ENCODE measurements at places on chromosomes 12 and 14.

DNA sequence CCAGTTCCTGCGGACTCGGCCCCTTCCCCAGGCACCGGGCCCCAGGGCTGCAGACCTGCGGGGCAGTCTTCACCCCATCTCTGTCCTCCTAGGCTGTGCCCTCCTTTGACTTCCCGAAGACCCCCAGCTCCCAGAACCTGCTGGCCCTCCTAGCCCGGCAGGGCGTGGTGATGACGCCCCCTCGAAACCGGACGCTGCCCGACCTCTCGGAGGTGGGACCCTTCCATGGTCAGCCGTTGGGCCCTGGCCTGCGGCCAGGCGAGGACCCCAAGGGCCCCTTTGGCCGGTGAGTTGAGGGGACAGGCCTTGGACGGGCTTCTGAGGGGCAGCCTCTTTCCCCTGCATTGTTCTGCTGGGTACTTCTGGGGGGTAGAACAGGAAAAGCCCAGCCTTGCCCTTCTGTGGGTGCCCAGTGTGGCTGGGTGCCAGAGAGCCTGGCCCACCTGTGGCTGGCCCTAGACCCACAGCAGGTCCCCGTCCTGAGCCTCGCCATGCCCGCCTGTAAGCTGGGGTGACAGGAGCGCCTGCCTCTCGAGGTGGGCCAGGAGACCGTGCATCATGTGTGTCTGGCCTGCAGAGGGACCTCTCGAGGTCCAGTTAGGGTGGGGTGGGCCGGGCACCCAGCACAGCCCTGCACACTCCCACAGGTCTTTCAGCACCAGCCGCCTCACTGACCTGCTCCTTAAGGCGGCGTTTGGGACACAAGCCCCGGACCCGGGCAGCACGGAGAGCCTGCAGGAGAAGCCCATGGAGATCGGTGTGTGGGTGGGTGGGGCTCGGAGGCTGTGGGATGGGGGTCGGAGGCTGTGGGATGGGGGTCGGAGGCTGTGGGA, 12.6 kb upstream of the PUS1 start:
- DNase-seq: no peak

- DNase-seq: no peak
Observed at GRCh38 chr14:75999511-76000190, 14.1 kb downstream of the IFT43 start.

DNA sequence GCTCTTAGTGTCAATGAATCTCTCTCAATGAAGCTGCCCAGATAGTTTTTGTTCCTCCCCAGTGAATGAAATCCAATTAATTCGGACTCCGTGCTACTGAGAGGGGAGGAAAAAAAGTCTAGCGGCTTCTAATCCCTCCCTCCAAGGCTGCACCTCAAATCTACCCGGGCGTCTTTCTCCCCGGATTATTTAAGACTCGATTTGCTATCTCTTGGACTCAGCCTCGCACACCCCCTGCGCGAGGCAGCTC, 134 bp downstream of the DUSP6 start:
- no peak for DNase-seq

DNA sequence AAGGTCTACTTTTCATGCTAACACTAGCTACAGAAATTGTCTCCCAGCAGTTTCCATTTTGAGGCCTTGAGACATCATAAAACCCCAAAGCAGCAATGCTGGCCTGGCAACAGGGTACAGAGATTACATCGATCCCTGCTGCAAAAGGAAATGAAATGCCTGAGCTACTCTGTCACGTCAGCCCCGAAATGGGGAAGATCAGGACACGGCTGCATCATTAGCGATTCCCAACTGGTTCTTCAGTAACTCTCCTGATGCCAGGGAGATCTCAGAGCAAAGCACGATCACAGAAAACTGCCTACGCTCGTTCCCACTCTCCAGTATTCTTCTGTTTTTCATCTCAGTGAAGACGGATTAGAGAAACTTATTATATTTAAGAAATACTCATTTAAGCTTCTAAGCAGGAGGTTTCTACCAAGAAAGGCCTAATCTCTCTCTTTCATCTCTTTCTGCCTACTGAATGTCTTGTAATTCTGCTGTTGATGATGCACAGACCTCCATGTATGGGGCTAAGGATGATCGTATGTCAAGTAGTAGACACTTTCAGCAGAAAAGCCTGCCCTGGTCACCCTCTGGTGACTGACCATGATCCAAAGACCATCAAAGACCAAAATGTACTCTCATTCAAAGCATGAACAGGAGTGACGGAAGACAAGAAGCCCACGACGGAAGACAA, 168.5 kb downstream of the RIMBP2 start:
- DNase-seq: no peak

DNA sequence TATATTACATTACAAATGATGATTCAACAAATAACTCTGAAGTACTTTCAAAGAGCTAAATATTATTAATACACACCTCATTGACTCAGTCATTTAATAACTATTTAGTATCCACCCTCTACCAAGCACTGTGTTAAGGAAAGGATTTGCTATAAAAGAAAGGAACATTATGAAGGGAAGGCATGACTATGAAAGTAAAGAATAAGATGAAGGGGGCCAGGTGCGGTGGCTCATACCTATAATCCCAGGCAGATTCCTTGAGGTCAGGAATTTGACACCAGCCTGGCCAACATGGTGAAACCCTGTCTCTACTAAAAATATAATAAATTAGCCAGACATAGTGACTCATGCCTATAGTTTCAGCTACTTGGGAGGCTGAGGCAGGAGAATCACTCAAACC, 107.9 kb downstream of the PLCZ1 start:
- no peak for DNase-seq

DNA sequence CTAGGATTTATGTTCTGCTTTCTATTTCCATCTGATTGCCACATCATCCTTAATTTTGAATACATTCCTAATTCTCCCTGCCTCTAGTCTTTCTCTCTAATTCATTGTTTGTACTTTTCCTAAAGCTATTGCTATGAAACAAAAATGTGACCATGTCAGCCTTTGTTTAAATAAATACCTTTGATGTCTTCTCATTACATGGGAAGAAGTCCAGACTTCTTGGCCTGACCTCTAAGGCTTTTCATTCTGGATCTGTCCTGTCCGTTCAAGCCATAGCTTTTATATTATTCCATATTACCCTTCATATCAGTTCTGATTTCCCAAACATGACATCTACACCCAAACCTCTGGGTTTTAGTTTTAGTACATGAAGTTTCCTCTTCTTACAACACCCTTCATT, 91.4 kb downstream of the CDK17 start:
- no peak for DNase-seq

- no peak for DNase-seq
Observed at GRCh38 chr12:104452087-104452486, 4.7 kb upstream of the CHST11 start.

GRCh38 chr12:23895792-23896218, 53.7 kb downstream of the SOX5 start:
- DNase-seq: no peak

GRCh38 chr12:131279281-131279921, 325.7 kb downstream of the ADGRD1 start:
- no peak for DNase-seq

DNA sequence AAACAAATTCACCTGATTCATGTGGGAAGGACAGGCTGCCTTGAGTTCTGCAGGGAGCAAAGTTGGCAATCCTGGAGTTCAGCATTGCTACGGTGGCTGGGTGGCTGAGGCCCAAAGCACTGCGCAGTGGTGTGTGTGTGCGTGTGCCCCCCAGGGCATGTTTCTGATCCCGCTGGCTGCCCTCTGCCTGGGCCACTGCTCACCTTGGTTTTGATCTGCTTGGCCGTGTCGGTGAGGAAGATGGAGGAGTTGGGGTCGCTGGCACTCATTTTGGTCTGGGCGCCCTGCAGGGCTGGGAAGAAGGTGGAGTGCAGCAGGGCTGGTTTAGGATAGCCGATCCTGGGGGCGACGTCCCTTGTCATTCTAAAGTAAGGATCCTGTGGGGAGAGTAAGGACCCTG, 19.1 kb downstream of the SLC25A47 start:
- DNase-seq: no peak

DNA sequence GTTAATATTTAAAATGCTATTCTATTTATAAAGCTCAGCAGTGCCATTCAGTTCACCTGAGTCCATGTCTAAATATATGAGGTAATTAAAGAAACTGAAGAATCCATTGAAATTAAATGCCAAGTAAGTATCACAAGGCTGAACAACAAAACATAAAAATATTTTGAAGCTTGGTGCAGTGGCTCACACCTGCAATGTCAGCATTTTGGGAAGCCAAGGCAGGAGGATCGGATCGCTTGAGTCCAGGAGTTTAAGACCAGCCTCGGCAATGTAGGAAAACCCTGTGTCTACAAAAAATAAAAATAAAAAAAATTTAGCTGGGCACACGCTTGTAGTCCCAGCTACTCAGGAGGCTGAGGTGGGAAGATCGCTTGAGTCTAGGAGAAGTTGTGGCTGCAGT, 101.8 kb downstream of the OSBPL8 start:
- no peak for DNase-seq

All from hematopoietic multipotent progenitor cell treated with erythropoietin and hydrocortisone succinate and interleukin-3 and kit ligand, for 8 days (in vitro differentiated cells).